AG04450 (cell line): ENCODE measurements at places on chromosomes 11 and 22.

DNA sequence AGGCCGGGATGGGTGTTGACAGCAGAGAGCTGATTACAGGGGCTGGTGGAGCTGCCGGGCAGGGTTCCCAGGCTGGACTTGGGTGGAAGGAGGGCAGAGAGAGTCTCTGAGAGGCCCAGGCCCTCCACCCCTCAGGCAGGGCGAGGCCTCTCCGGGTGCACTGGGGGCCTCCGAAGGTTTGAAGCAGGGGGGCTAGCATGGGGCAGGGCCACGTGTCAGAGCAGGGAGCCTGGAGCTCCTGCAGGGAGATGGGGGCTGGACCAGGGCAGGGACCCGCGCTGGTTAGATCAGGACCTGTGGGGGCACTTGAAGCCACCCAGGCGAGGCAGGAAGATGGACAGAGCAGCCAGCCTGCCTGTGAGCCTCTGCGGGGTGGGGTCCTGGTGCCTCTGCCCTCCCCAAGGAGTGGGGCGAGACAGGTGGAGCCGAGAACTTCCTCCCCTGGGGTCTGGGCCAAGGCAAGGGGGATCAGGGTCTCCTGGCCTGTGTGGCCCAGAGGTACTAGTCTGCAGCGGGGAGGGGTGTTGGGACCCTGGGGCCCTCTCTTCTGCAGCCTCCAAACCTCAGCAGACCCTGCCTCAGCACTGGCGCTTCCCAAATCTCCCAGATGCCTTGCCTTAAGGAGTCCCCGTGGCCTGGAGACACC lies 911 bp downstream of the PANX2 start:
- DNase-seq: no peak

GRCh38 chr11:113729456-113729855 lies 23.3 kb upstream of the TMPRSS5 start:
- DNase-seq: no peak

DNA sequence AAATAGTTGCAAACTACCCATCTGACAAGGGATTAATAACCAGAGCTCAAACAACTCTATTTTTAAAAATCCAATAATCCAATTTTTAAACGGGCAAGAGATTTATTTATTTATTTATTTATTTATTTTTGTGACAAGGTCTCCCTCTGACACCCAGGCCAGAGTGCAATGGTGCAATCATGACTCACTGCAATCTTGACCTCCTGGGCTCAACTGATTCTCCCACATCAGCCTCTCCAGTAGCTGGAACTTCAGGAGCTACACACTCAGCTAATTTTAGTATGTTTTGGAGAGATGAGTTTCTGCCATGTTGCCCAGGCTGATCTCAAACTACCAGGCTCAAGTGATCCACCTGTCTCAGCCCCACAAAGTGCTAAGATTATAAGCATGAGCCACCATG lies 267.2 kb upstream of the BLID start:
- DNase-seq: no peak

DNA sequence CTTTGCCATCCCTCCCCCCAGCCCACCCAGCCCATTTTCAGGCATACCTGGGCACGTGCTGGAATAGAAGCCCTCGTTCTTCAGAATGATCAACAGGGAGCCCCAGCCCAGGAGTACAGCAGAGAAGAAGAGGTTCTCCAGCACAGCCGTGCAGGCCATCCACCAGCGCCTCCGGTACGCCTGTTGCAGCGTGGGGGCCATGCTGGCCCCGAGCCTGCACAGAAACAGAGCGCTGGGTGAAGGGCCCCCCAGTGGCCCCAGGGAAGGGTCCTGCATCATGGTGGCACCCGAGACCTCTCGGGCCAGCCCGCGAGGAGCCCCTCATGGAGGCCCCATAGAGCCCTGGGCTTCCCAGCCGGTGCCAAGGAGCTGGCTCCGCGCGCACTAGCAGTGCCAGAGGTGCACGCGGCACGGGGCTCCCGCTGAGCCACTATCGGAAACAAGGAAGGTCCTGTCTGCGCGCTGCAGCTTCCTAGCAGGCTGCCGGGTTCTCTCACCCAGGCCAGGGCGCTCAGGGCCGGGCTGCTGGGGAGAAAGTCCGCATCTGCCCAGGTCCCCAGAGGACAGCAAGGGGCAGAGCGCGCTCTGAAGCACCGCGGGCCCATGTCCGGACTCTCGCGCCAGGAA lies 1.5 kb downstream of the SLC43A1 start:
- no peak for DNase-seq

DNA sequence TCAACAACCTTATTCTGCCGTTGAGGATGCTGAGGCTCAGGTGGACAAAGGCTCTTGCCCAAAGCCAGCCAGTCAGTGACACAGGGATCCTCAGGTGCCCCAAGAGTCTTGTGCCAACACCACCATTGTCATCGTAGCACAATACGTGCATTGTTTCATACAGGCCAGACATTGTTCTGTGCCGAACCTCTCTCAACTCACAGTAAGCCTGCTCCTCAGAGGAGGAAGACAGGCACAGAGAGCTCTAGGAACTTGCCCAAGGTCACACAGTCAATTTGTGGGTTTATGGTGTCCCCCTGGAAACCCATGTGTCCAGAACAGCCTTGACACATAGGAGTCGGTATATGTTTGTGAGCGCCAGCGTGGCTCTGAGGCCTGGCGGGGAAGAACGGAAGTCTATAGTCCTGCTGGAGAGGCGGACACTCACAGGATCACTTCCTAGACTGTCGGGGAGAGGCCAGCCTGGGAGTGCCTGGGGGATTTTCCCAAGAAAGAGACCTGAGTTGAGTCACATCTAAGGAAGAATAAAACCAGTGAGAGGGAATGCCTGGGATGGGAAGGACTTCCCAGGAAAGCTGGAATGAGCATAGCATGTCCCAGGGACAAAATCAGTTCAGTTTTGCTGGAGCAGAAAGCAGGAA lies 20.2 kb downstream of the LIF start:
- DNase-seq: no peak

- no peak for DNase-seq
These were observed 265.2 kb downstream of the KCNA4 start for GRCh38 chr11:29751618-29752017.

- no peak for DNase-seq
These were observed 10.5 kb downstream of the EHD1 start for GRCh38 chr11:64867748-64868462.

DNA sequence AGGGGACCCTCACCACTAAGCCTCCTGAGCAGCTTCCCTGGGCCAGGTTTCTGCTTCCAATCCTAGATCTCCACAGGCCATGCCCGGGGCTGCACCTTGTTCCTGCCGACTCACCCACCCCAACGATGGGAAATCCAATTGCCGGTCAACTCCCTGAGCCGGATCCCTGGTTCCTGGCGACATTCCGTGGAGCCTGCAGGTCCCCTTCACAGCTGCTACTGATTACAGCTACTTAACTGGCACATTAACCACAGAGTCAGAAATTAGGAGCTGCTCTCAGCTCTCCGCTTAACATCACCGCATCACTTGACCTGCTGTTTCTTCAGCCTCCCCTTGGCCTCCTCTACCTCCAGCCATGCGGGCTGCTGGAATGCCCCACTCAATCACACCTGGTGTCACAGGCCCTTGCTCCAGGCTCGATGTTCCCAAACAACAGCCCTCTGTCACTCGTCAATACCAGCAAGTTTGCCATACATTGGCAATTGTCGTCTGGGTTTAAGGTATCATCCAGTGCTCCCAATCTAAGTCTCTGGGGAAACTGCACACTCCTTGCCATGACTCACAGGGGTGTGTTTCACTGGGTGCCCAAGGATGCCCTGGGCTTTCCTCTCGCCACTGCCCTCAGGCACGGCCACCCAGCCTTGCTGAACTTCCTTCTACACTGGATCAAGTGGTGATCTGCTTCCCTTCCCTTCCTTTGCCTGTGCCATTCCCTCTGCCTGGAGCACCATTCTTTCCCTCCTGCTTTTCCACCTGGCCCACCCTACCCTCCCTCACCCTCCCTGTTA lies 181.0 kb downstream of the MN1 start:
- no peak for DNase-seq

DNA sequence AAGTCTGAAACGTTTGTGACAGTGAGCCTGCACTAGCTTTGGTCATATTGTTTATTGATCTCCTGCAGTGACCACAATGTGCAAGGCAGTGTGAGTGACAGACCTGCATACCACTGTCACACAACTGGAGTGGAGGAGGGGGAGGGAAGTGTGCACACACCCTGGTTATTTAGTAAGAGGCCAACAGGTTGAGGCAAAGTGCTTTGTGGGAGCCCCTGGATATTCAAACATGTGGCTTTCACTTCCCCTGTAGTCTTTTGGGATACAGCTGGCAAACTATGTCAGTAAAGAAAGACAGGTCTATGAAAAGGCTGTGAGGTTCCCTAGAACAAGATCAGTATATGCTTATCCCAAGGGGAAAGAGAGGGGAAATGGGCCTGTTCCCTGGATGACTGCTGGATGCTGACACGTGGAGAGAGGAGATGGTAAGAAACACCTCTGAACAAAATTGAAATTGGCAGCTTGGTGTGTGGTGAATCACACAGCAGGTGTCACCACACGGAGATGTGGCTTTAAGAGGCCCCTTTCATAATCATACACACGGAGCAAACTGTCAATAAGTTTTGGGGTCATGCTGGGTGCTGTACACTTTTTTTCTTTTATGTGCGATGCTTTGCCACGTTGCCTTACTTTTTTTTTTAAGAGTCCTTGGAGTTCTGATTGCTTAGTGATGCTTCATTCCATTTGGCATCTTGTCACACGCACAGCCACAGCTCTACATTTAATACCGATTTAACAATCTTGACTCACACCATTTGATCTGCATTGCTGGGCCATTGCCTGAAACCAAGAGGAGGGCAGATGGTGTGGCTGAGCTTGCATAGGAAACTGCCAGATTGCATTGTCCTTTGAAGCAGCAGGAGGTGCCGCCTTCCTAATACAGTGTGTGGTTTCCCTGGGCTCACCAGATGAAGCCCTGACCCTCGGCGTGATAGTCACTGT lies 11.3 kb downstream of the OSBP2 start:
- DNase-seq: peak; percentile 15

DNA sequence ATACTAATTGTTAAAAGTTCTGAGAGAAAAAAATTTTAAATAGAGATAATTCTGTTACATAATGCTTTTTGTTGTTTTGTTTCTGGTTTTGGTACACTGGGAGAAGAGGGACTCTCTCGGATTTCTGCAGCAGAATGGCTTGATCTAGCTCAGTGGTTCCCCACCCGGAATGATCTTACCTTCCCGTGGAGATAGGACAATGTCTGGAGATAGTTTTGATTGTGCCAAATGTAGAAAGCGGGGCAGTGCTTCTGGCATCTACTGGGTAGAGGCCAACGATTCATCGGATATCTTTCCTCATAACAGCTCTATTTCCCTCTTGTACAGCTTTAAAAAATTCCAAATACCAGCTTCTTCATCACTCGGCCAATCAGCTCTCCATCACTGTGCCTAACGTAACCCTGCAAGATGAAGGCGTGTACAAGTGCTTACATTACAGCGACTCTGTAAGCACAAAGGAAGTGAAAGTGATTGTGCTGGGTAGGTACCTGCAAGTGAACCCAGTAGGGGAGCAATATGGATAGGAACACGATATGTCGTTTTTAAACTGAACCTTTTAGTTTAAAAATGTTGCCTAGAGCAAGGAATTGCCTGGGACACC lies 13.2 kb downstream of the CRTAM start:
- DNase-seq: no peak

GRCh38 chr11:19772480-19772879 lies 59.8 kb downstream of the NAV2 start:
- DNase-seq: no peak

- DNase-seq: no peak
These were observed 41.5 kb downstream of the RNF141 start for GRCh38 chr11:10499452-10499851.

GRCh38 chr11:93724089-93724488 lies 17.2 kb downstream of the TAF1D start:
- no peak for DNase-seq

- peak; percentile 41 for DNase-seq
These were observed 429.7 kb downstream of the ETS1 start for GRCh38 chr11:128157423-128158298.

- DNase-seq: no peak
These were observed 21.1 kb downstream of the EIF3L start for GRCh38 chr22:37870273-37870672.

GRCh38 chr11:9037963-9038362 lies 34.2 kb upstream of the NRIP3 start:
- DNase-seq: no peak

DNA sequence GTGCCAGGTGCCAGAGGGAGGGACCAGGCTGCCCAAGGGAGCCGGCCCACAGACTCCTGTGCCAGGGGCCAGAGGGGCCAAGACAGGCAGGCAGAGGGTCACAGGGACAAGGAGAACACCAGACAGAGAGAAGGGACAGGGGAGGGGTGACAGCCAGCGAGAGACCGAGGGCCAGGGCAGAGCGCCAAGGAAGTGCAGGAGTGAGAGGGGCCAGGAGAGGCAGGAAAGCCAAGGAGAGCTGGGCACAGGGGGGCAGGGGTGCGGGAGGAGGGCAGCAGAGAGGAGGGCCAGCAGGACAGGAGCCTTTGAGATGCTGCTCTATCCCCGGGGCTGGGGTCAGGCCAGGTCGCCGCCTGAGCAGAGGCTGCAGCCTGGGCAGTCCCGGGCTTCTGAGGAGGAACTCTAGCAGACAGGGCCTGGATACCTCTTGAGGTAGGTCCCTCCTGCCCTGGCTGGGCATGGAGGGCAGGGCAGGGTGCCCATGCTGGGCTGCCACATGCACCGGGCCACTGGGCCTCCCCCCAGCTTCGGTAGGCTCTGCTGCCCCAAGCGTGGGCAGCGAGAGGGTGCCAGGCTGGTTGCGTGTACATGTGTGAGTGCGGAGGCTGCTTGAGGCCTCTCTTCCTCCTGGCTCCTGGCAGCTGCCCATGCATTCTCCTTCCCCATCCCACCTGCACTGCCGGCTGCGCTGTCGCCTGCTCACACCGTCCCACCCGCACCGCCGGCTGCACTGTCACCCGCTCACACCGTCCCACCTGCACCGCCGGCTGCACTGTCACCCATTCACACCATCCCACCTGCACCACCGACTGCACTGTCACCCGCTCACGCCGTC lies 12.2 kb downstream of the LSP1 start:
- no peak for DNase-seq

DNA sequence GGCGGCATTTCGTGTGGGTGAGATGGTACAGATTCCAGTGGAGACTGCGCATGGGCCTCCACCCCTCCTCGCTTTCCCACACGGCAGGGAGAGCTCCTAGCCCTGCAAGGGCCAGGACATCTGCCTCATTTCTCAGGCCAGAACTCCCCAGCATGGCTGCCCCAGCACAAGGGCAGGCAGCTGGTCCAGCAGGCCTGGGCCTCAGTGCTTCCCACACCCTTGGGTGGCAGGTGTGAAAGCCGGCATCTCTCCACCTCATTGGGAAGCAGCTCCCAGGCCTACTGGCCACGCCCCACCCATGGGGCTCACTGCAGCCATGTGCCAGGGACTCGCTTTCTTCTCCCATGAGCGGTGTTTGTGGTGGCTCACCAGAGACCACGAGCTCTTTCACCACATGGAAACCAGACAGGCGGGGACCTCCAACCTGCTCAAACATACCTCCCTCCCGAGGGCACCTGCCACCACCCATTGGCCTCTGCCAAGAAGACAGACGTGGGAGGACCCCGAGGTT lies 79.1 kb downstream of the NAT10 start:
- no peak for DNase-seq
